ENCODE measurements at places on chromosomes 1 and 21.
A peak's percentile ranks its signal among the peaks of the same experiment; 100 is the strongest.

DNA sequence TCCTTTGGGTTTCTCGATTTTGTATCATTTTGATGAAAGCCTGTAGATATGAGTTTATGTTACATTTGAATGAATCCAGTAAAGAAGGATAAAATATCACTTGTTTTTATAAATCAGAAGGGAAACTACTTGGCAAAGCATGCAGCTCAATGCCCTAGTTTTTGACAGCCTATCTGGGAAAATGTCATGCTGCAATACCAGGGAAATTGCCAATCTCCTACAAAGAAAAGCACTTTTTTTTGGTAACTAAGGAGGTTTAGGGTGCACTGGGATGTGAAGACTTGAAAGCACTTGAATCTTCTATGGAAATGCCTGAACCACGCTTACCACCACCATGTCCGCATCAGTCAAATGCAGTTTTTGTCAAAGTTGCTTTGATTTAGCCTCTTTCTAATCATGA is 446.9 kb upstream of the LRRC7 start:
- DNase-seq, result no peak

- DNase-seq, result no peak
Observed at GRCh38 chr1:24727501-24728216, 17.6 kb upstream of the CLIC4 start.

- no peak for DNase-seq
Observed at GRCh38 chr1:101178341-101178687, 58.5 kb upstream of the S1PR1 start.

DNA sequence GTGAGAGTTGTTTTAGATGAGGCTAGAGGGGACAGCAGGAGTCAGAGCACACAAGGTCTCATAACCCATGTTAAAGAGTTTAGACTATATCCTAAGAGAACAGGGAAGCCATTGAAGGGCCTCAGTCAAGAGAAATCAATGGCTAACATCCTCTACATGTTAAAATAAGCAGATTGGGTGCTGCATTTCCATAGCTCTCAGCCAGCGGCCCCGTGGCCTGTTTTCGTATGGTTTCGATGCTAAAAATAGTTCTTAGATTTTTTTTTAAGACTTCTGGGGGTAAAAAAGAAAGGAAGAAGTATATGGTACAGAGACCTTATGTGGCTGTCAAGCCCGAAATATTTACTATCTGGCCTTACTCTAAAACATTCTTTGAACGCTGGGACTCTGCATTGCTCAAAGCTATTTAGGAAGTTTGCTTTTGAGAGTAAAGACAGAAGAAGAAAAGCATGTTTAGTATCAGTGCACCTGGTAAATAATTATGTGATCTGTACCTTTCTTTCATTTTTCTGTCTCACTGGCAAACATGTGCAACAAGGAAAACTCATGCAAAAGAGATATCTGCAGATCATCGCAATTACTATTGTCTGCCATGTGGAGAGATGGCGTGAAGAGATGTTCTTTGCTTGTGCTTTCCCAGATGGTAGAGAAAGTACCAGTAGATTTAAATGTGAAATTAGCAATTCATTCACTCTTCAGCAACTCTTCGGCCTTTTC is 8.4 kb downstream of the PDIK1L start:
- no peak for DNase-seq

- DNase-seq, result no peak
Observed at GRCh38 chr1:43082740-43083139, 89.3 kb downstream of the EBNA1BP2 start.

GRCh38 chr1:44802306-44803061 is 2.3 kb downstream of the PLK3 start:
- DNase-seq, result no peak

DNA sequence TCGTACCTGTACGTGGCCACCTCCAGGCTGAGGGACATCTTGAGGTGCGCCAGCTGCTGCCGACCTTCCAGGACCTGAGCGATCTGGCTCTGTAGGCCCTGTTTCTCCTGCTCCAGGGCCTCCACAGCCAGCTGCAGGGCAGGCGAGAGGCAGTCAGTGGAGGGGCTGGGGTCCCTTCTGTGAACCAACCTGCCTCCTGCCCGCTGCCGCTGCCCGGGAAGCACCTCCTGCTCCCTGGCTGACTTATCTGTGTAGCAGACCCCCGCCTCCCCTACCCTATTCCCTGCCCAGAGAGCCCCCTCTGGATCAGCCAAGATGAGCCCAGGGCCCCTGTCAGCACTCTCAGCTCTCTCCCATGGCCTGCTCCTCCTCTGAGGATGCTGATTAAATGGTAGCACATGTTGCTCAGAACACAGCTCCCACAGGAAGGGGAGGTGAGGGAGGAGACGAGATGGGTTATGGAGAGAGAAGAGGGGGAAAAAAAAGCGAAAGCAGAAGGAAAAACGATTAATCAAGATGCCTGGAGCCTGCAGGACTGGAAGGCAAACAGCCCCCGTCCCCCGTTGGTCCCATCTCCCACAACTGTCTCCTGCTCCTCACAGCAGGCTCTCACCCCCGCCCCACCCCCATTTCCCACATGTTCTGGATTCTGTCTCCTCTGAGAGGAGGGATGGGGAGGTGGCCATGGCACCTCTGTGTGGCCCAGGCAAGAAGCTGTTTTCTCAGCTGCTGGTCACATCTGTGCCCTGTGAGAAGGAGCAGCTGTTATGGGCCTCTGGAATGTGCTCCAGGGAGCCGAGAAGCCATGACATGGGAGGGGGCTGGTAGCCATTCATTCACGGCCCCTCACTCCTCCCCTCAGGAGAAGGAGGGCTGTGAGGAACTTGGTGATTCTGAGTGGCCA is 1.7 kb downstream of the NES start:
- DNase-seq, result no peak

DNA sequence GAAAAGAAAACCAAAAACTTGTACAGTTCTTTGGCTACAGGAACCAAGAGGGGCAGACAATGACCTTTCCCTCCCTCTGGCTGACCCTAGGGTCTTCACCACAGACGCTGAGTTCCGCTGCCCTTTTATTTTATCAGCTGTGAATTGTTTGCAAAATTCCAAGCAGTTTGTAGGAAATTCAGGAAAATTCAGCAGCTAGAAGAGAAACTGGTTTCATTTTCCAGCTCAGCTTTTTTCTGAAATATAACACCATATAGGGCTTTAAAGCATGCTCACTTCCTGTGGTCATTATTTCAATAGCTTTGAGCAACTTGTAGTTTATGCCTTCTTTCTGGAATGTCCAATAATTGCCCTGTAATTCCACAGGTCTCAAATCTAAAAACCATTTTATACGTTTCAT is 5.5 kb upstream of the PIK3R3 start:
- no peak for DNase-seq

- peak; percentile 37 for DNase-seq
Observed at GRCh38 chr1:177872308-177872900, 97.5 kb downstream of the SEC16B start.

GRCh38 chr1:85166351-85166750 is 34.5 kb downstream of the SYDE2 start:
- DNase-seq, result no peak

- no peak for DNase-seq
Observed at GRCh38 chr21:26800001-26800400, 45.2 kb downstream of the ADAMTS1 start.

GRCh38 chr1:26097696-26098095 is 13.9 kb upstream of the PDIK1L start:
- DNase-seq, result no peak

- peak; percentile 50 for DNase-seq
Observed at GRCh38 chr1:161209790-161210409, 5.2 kb upstream of the FCER1G start.

DNA sequence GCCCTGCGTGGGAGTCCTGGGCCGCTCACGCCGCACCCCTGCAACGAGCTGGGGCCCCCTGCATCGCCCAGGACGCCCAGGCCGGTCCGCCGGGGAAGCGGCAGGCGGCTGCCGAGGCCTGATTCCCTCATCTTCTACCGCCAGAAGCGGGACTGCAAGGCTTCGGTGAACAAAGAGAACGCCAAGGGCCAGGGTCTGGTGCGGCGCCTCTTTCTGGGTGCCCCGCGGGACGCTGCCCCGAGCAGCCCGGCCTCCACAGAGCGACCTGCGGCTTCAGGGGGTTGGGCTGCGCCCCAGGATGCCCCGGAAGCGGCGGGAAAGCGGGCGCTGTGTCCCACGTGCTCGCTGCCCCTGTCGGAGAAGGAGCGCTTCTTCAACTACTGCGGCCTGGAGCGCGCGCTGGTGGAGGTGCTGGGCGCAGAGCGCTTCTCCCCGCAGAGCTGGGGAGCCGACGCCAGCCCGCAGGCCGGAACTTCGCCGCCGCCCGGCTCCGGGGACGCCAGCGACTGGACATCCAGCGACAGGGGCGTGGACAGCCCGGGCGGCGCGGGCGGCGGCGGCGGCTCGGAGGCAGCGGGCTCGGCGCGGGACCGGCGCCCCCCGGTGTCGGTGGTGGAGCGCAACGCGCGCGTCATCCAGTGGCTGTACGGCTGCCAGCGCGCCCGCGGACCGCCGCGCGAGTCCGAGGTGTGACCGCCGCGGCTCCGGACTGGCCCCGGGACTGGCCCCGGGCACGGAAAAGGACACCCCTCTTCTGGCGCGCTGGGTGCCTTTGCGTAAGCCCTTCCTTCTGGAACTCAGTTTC is 2.7 kb downstream of the FAM110D start:
- DNase-seq, result peak; percentile 50

DNA sequence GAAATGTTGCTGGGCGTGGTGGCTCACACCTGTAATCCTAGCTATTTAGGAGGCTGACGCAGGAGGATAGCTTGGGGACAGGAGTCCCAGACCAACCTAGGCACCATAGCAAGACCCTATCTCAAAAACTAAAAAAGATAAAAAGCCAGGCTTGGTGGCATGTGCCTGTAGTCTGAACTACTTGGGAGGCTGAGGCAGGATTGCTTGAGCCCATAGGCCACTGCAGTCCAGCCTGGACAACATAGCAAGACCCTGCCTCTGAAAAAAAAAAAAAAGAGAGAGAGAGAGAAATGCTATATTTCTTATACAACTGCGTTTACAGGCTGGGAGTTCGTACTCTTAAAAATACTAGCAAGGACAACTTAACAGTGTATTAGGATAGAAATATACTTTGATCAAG is 46.2 kb upstream of the SPOCD1 start:
- DNase-seq, result no peak

DNA sequence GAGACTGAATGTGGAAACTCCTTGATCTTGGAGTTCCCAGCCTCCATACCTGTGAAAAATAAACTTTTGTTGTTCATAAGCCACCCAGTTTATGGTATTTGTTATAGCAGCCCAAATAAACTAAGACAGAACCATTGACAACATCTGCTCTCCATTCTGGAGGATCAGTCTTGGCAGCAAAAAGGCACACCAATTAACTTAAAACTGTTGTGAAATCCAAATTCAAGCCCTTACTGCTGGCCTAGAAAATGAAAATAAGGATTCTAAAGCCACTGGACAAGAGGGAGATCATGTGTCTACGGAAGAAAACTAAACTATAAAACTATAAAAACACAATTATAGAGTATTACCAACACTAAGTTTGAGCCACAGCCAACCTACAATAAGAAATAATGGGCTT is 172.1 kb upstream of the RNPC3 start:
- DNase-seq, result no peak

GRCh38 chr1:4336507-4336906 is 317.9 kb upstream of the AJAP1 start:
- DNase-seq, result no peak

DNA sequence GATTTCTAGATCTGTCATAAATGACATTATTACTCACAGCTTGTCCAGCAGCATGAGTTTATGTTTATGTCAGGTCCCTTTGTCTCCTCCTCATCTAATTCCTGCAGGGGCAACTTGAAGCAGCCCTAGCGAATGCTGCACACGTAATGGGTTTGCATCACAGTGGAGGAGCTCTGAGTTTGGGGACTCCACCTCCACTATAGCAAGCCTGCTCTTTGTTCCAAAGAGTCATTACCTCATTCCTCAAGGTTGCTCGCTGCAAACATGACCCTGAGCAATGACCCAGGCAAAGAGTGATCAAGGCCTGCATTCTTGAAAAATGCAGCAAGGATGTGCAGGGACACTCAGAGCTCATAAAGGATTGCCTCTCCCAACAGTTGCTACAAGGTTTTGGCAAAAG is 261.9 kb downstream of the HHIPL2 start:
- no peak for DNase-seq

GRCh38 chr1:246878551-246878950 is 53.2 kb downstream of the AHCTF1 start:
- no peak for DNase-seq

- no peak for DNase-seq
Observed at GRCh38 chr1:178964469-178965330, 61.0 kb upstream of the FAM20B start.

DNA sequence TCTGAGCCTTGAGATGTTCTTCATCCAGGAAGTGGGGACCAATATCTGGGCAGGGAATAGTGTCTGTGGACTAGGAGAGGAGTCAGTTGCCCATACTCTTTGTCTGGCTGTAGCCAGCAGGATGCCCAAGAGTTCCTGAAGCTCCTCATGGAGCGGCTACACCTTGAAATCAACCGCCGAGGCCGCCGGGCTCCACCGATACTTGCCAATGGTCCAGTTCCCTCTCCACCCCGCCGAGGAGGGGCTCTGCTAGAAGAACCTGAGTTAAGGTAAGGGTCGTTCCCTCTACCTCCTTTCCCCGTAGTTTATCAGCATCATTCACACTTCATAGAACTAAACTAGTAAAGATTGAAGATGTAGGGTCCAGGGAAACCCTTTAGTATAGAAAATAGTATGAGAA is 3.4 kb upstream of the PPOX start:
- DNase-seq, result no peak

DNA sequence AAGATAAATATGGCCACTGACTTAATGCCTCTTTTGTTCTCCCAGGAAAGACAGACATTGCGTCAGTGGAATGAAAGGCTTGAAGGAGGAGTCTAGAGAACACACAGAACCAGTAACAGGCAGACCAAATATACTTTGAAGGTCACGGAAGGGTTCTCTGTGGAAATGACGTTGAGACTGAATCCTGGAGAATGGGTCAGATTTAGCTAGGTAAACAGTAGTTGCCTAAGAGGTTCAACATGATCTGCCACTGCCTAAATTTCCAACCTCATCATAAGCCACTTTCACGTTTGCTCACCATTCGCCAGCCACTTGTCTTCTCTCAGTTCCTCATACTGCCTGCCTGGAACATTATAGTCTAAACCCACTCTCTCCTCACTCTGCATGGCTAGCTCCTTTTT is 20.5 kb downstream of the PLA2G4A start:
- DNase-seq, result no peak

DNA sequence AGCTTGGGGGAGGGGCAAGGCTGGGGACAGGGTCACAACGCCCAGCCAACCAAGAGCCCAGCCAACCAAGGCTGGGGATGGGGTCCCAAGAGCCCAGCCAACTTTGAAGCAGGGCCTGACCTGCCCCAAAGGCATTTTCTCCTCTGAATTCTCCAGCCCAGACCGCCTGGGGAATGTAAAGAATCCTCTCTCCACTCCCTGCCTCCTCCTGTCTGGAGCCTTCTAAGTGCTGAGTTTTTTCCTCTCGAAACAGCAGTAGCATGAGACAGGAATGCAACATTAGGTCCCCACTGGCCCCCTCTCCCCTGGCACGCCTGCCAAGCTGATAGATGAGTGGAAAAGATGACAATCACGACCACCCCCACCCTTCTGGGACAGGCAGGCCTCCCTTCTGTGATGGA is 17.0 kb downstream of the C1orf198 start:
- no peak for DNase-seq

- DNase-seq, result no peak
Observed at GRCh38 chr1:107979926-107980325, 14.9 kb upstream of the VAV3 start.

Data from NCI-H1930 (cell line).